ENCODE measurements at places on chromosomes 12 and 14. TPM values are rescaled to one million over a fixed set of nuclear protein-coding genes. Genes with fewer than 3 reads are reported as not detected.
A peak's percentile ranks its signal among the peaks of the same experiment; 100 is the strongest.

Gene CPNE6
- total RNA-seq: not detected

Gene JAG2
- 1.0 TPM for total RNA-seq

Gene CCDC196
- 5.4 TPM for total RNA-seq

Gene MLEC
- 170 TPM for total RNA-seq

- H3K27ac ChIP-seq: no peak overlapping the region
- no peaks in the 10 kb centered on the region for H3K36me3 ChIP-seq
- DNase-seq: no peak
Measured at GRCh38 chr12:120588948-120589930, 8.0 kb upstream of the POP5 start.

DNA sequence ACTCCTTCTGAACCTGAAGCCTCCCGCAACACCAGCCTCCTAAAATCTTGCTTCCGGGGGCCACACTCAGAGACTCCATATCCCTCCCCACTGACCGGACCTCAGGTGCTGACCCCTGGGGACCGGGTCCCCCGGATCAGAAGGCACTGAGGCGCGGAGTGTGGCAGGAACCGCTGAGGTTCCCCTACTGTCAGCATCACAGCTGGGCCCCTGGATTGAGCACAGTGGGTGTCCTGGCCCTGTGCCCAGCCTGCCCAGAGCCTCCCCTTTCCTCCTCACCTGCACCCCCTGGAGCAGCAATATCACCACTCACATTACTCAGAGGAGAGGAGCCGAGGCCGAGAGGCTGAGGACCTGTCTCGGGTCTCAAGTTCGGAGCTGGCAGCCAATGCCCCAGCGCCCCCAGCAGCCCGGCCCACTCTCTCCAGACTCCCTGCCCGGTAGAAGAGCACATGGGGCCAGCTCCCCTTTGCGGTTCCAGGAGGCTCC is 101.2 kb upstream of the EIF5 start:
- H3K4me3 ChIP-seq: no peak overlapping the region
- H3K27ac ChIP-seq: no peak overlapping the region
- DNase-seq: no peak
- no peaks in the 10 kb centered on the region for H3K36me3 ChIP-seq
- H3K4me1 ChIP-seq: no peaks in the 10 kb centered on the region
- no peaks in the 10 kb centered on the region for H3K27me3 ChIP-seq

- H3K36me3 ChIP-seq: no peaks in the 10 kb centered on the region
- H3K4me3 ChIP-seq: no peak overlapping the region
- no peak overlapping the region for H3K27ac ChIP-seq
- H3K4me1 ChIP-seq: no peaks in the 10 kb centered on the region
- no peaks in the 10 kb centered on the region for H3K27me3 ChIP-seq
- no peak for DNase-seq
Measured at GRCh38 chr12:44021471-44021971, 185.6 kb downstream of the TMEM117 start.

- H3K36me3 ChIP-seq: no peaks in the 10 kb centered on the region
- DNase-seq: no peak
- no peak overlapping the region for H3K4me3 ChIP-seq
- H3K4me1 ChIP-seq: no peaks in the 10 kb centered on the region
- H3K27ac ChIP-seq: no peak overlapping the region
Measured at GRCh38 chr14:73625706-73626105, 13.4 kb downstream of the ACOT6 start.

DNA sequence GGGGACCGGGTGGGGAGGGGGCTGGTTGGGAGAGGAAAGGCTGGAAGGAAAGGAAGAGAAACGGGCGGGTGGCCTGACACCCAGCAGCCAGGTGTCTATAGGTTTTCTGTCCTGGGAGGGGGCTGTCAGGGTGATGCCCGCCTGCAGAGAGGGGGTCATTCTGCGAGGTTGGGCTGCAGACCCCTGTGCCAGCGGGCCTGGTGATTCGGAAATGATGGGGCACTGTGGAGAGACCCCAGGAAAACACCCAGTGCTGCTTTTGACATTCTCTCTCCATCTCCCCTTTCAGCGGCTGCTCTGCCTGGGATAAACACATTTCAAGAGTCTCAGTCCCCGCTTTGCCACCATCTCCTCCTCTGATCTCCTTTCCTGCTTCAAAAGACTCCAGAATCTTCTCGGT is 168.5 kb upstream of the RTL1 start:
- H3K4me3 ChIP-seq: no peak overlapping the region
- H3K36me3 ChIP-seq: no peaks in the 10 kb centered on the region
- no peaks in the 10 kb centered on the region for H3K27me3 ChIP-seq
- no peaks in the 10 kb centered on the region for H3K4me1 ChIP-seq
- no peak overlapping the region for H3K27ac ChIP-seq
- DNase-seq: peak; percentile 28

DNA sequence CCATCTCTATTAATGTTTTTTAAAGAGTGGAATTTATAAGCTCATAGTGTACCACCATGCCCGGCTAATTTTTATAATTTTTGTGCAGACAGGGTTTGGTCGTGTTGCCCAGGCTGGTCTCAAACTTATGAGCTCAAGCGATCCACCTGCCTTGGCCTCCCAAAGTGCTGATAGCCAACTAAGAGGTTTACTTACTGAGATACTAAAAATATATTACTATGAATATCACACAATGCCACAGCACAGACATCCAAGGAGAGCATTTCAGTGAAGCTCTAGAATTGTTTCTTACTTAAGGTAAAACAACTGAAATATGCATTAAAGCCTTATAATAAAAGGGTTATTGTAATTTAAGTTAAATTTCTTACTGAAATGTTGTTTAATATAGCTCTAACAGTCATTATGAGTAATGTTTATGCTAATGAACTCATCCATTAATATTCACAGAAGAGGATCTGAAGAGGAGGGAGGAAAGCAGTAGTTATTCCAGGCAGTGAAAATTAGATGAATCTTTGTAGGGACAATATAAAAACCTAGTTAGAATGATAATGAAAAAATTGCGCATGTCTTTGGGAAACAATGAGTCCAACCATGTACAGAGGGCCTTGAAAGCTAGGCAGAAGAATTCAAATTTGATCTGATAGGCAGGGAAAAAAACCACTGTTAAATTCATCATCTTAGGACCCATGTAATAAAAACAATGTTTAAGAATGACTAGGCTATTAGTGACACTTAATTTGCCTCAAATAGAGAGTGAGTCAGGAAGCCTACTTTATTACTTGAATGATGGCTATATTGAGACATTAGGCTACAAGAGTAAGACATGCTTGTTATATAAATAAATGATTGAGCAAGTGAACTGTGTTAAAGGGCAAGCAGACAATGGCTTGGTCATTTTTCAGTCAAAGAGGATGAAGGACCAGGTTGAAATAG is 99.2 kb downstream of the SLC41A2 start:
- H3K36me3 ChIP-seq: peaks cover 12% of the 10 kb centered on the region
- H3K4me1 ChIP-seq: no peaks in the 10 kb centered on the region

- H3K27me3 ChIP-seq: no peaks in the 10 kb centered on the region
- H3K27ac ChIP-seq: no peak overlapping the region
- no peak overlapping the region for H3K4me3 ChIP-seq
- H3K36me3 ChIP-seq: no peaks in the 10 kb centered on the region
Measured at GRCh38 chr14:74613211-74613914, 1.3 kb upstream of the LTBP2 start.

DNA sequence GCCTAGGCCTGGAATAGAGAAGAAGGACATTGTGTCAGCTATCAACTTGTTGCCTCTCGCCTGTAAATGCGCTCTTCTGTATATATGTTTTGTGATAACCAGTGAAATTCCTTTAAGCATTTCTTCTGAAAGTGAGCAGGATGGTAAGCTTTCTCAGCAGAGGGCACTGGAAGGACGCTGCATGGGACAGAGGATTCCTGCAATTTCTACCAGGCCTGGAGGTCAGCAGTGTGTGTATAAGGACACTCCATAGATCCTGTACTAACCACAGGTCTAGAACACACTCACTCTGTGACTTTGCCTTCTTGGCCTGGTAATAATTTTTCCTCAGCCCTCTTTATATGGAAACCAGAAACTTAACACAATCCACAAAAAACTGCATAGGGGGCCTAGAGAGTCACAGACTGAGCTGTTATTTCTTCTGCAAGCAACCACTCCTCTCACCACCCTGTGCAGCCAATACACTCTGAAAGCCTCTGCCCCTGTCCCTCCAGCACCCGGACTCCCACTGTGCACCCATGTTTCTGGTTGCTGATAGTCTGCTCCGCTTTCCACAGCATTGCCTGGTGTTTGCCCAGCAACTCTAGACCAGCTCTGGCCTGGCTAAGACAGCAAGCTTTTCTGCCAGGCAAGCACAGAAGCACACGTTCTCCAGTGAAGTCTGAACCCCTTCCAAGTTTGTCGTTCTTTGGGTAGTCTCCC is 94.0 kb upstream of the RMST start:
- no peaks in the 10 kb centered on the region for H3K36me3 ChIP-seq
- H3K4me3 ChIP-seq: no peak overlapping the region
- no peak for DNase-seq
- H3K4me1 ChIP-seq: no peaks in the 10 kb centered on the region
- H3K27me3 ChIP-seq: no peaks in the 10 kb centered on the region

DNA sequence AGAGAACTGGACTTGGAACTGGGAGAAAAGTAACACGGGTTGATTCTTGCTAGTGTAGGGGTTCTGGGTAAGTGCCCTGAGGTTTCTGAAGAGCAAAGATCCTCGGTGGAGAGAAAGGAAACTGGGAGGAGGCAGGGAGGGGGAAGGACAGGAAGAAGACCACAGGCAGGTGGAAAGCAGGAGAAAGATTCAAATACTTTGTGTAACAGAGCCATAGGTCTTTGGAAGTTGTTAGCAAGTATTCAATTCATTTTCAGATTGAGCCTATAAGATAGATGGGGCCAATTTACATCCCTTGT is 1.3 kb downstream of the PNP start:
- peaks cover 39% of the 10 kb centered on the region for H3K4me1 ChIP-seq
- peak overlapping the region; percentile 63 for H3K4me3 ChIP-seq
- peak overlapping the region; percentile 71 for H3K27ac ChIP-seq
- DNase-seq: no peak

DNA sequence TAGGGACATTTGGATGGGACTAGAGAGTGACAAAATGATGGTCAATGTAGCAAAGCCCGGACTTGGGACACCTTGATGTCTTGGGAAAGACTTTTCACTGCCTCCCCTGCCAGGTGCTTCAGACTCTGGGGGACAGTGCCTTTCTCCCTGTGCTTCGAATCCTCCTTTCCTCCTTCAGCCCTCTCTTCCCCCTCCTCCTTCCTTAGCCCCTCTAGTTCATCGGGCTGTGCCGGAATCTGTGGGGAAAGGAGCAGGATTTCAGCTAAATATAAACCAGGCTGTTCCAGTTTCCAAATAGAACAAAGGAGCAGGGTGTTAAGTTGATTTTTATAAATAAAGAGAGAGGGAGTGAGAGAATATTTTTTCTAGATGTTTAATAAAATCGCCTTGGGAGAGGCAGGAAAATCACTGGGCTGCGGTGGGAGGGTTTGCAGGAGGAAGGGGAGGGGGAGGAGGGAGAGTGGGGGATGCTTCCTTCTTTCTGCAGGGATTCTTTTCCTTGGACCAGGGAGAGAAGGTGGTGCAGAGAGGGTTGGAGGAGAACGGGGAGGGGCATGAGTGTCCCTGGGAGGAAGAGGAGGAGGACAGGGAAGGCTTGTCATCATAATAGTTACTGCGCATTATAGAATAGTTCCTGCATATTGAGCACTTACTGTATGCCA is 21.3 kb upstream of the CABP1 start:
- no peaks in the 10 kb centered on the region for H3K4me1 ChIP-seq
- H3K36me3 ChIP-seq: no peaks in the 10 kb centered on the region
- no peak for DNase-seq
- H3K27ac ChIP-seq: no peak overlapping the region
- H3K27me3 ChIP-seq: no peaks in the 10 kb centered on the region

DNA sequence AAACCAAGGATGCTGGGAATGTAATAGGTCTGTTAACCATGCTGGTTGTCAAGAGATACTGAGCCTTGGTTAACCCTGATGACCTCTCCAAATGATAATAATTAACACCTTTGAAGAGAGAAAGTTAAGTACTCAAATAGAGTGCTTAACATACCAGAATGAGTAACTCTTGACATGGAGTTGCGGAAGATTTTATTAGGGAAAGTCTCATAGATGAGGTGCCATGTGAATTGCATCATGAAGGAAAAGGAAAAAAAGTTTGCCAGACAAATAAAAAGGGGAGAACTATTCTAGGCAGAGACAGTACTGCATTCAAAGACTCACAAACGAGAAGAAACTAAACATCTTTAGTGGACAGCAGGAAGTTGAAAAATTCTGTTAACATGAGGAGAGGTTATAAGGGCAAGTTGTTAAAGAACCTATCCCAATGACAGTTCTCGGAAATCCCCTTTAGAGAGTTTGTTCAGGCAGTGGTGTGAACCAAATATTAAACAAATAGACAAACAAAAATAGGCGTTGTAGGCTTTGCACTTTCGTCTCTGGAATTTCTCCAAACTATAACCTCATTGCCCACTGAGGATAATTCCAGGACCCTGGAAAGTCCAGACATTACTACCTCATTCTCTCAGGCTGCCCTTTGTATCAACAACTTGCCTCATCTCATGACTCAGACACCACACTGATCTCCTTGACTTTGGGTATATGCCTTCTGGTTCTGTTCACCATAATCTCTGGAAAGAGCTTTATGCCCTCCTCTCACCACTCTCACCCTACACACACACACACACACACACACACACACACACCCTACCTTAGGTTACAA is 435.0 kb downstream of the GXYLT1 start:
- no peak for DNase-seq
- no peaks in the 10 kb centered on the region for H3K4me1 ChIP-seq
- no peaks in the 10 kb centered on the region for H3K36me3 ChIP-seq
- no peak overlapping the region for H3K4me3 ChIP-seq
- peaks cover 7% of the 10 kb centered on the region for H3K27me3 ChIP-seq

- DNase-seq: no peak
- H3K4me1 ChIP-seq: no peaks in the 10 kb centered on the region
- H3K27me3 ChIP-seq: no peaks in the 10 kb centered on the region
- H3K4me3 ChIP-seq: no peak overlapping the region
- peaks cover 31% of the 10 kb centered on the region for H3K36me3 ChIP-seq
Measured at GRCh38 chr12:111503116-111503515, 96.0 kb downstream of the ATXN2 start.

- no peak for DNase-seq
- no peaks in the 10 kb centered on the region for H3K27me3 ChIP-seq
- H3K36me3 ChIP-seq: no peaks in the 10 kb centered on the region
Measured at GRCh38 chr14:91041450-91041849, 19.0 kb downstream of the RPS6KA5 start.
